ENCODE measurements at places on chromosomes 12 and 14.

GRCh38 chr14:95365401-95365800 lies 45.7 kb upstream of the CLMN start:
- peak; percentile 18 for DNase-seq

GRCh38 chr12:67539946-67540345 lies 108.6 kb upstream of the DYRK2 start:
- DNase-seq: no peak

- DNase-seq: no peak
These were observed 768.8 kb upstream of the NOVA1 start for GRCh38 chr14:27366596-27366995.

DNA sequence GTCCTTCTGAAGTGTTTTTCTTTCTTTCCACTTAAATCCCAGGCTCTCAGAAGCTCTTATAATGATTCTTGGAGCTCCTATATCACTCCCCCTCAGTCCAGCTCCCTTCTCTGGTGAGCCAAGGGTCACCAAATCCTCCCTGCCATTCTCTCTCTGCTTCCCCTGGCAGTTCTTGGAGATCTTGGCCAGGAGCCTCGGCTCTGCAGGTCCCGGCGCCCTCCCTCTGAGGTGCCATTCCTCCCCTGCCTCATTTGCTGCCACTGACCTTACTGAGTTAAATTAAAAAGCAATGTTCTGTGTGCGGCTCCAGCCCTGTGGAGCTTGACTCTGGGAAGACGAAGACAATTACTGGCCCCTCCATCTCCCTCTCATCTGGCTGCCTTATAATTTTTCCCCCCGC lies 7.0 kb downstream of the CISTR start:
- DNase-seq: no peak

DNA sequence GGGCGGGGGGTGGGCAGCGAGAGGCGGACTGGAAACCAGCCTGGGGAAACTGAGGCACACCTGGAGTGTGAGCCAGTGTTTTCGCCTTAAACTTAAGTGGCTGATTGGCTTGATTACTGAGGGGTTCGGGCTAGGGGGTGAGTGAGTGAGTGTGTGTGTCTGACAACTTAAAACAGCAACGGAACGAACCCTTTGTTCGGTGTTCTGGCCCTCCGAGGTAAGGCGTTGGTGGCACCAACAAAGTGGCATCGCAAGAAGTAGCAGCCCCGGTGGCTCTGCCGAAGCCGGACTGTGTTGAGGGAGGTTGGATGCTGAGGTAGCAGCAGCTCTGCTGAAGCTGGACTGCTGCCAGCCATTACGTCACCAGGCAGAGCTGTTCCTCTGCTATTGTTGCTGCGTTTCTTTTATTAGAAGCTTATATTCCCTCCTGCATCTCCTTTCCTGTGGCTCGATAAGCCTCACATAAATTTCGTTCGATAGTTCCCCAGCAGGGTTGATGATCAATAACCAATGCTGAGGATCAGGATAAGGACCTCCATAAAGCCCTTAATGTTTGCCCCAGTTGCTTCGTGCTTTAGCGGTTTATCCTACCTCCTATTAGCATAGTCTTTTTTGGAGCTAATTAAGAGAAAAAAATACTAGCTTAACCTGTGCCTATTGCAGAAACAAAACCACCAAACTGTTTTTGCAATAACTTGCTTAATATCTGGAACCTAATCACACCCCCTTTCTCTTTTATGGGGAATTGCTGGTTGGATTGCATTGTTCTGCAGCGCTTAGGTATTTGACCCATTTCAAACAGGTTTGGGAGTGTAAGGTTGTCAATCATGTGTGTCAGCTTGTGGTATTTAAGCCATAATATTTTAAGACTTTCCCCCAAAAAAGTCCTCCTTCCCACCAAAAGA lies 1.3 kb downstream of the GPR137C start:
- peak; percentile 53 for DNase-seq

DNA sequence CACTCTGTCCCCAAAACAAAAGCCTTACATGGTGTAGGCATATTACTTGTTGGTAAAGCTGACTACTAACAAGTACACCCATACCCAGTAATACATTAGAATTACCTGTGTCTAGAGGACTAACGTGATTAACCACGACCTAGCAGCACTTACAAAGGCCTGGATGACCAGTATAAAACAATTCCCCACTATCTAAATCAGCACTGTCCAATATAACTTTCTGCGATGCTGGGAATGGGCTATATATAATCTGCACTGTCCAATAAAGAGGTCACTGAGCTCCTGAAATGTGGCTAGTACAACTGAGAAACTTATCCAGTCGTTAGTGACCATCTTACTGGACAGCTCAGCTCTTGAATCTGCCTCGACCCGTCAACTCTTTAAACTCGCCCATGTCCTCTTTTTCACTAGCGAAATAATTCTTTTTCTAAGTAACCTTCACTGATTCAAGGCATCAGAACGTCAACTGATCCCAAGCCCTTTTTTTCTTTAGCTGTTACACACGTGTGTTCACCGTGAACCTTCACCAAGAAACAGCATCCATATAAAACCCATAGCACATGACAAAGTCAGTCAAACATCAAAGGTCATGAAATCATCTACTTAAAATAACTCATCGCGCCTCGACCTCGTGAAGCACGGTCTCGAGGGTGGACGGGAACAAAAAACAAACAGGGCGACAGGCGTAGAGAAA lies 905 bp upstream of the CIPC start:
- DNase-seq: no peak

DNA sequence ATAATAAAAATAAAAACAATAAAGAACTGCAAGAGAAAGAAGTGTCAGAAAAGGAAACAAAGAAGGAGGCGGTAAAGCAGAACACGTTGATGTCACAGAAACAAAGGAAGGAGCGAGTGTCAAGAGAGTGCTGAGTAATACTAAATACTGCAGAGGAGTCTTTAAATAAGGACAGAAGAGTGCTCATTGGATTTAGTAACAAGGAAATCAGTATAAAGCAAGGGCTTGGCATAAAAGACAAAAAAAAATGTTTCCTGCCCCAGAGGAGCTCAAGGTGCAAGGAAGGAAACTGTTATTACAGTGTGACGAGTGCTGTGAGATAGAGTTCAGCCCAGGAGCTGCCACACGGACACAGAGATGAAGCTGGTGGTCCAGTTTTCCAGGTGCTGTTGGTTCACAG lies 8.4 kb upstream of the TUBA1A start:
- DNase-seq: no peak

Data from AG09309 (cell line).